ENCODE measurements at places on chromosomes 6 and 20. TPM values are rescaled to one million over a fixed set of nuclear protein-coding genes. Genes with fewer than 3 reads are reported as not detected.

- no peak for DNase-seq
- H3K36me3 ChIP-seq = peaks cover 1% of the 10 kb centered on the region
- no peak overlapping the region for H3K27ac ChIP-seq
- peaks cover 40% of the 10 kb centered on the region for H3K27me3 ChIP-seq
- H3K4me3 ChIP-seq = no peak overlapping the region
Measured at GRCh38 chr6:132964101-132964867, 149.9 kb downstream of the RPS12 start.

The RSPO3 gene
- not detected for total RNA-seq

- H3K4me3 ChIP-seq = no peak overlapping the region
- H3K4me1 ChIP-seq = peaks cover 4% of the 10 kb centered on the region
- no peaks in the 10 kb centered on the region for H3K27me3 ChIP-seq
- no peak for DNase-seq
- H3K36me3 ChIP-seq = no peaks in the 10 kb centered on the region
Measured at GRCh38 chr6:46040288-46040687, 24.6 kb upstream of the CLIC5 start.

- H3K27me3 ChIP-seq = no peaks in the 10 kb centered on the region
- peaks cover 3% of the 10 kb centered on the region for H3K4me1 ChIP-seq
- no peak for DNase-seq
- no peak overlapping the region for H3K27ac ChIP-seq
Measured at GRCh38 chr6:90214966-90215365, 81.7 kb downstream of the BACH2 start.

GRCh38 chr6:41208439-41209106, 7.6 kb upstream of the TREML2 start:
- peaks cover 3% of the 10 kb centered on the region for H3K4me1 ChIP-seq
- peak; percentile 30 for DNase-seq
- peaks cover 13% of the 10 kb centered on the region for H3K36me3 ChIP-seq
- H3K27ac ChIP-seq = no peak overlapping the region
- H3K27me3 ChIP-seq = peaks cover 7% of the 10 kb centered on the region
- no peak overlapping the region for H3K4me3 ChIP-seq

GRCh38 chr6:7697432-7697819, 28.5 kb upstream of the BMP6 start:
- peaks cover 22% of the 10 kb centered on the region for H3K27me3 ChIP-seq
- H3K36me3 ChIP-seq = no peaks in the 10 kb centered on the region
- DNase-seq = no peak
- no peak overlapping the region for H3K27ac ChIP-seq
- H3K4me1 ChIP-seq = peaks cover 1% of the 10 kb centered on the region

GRCh38 chr20:21302664-21303060, 469 bp upstream of the XRN2 start:
- H3K27ac ChIP-seq = peak overlapping the region; percentile 98
- H3K36me3 ChIP-seq = peaks cover 26% of the 10 kb centered on the region
- DNase-seq = no peak
- peak overlapping the region; percentile 92 for H3K4me3 ChIP-seq
- peaks cover 26% of the 10 kb centered on the region for H3K4me1 ChIP-seq
- H3K27me3 ChIP-seq = no peaks in the 10 kb centered on the region

- H3K36me3 ChIP-seq = no peaks in the 10 kb centered on the region
- no peak overlapping the region for H3K27ac ChIP-seq
- no peak overlapping the region for H3K4me3 ChIP-seq
- peaks cover 5% of the 10 kb centered on the region for H3K4me1 ChIP-seq
Measured at GRCh38 chr6:70180901-70181599, 121.8 kb downstream of the COL9A1 start.

GRCh38 chr6:107657755-107658461, 166.2 kb downstream of the SCML4 start:
- H3K36me3 ChIP-seq = peaks cover 5% of the 10 kb centered on the region
- peak overlapping the region; percentile 97 for H3K27ac ChIP-seq
- peaks cover 45% of the 10 kb centered on the region for H3K4me1 ChIP-seq
- DNase-seq = peak; percentile 94
- H3K27me3 ChIP-seq = peaks cover 3% of the 10 kb centered on the region
- peak overlapping the region; percentile 75 for H3K4me3 ChIP-seq

DNA sequence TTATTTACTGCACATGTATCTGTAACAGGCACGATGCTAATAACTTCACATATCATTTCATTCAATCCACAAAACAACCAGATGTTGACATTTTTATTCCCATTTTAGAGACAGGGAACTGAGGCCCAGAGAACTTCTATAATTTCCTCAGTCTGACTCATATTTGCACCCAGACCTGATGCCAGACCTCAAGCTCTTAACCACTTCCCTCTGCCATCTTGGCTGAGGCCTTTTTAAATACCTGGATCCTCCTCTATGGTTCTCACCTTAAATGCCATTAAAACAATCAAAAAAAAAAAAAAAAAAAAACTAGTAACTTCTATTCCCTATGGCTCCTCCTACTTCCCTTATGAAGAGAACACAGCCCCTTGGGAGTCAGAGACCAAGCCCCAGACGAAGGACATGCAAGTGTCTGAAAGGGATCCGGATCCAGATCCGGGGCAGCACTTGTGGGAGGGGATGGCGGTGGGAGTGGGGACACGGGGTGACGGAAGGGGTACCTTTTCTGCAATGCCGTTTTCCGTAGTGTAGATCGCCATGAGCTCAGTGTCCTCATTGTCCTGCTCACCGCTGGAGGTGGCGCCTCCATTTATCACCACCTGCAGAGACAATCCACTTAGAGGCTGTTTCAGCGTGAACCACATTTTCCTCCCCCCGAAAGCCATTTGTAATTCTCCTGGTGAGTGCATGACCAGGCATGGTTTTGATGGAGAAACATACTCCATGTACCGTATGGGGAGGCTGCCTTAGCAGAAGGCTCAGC, 88.7 kb downstream of the SLC23A2 start:
- H3K36me3 ChIP-seq = peaks cover 5% of the 10 kb centered on the region
- H3K4me3 ChIP-seq = no peak overlapping the region
- H3K4me1 ChIP-seq = peaks cover 16% of the 10 kb centered on the region
- no peaks in the 10 kb centered on the region for H3K27me3 ChIP-seq
